ENCODE measurements at places on chromosomes 2 and 18. TPM values are rescaled to one million over a fixed set of nuclear protein-coding genes. Genes with fewer than 3 reads are reported as not detected.

- no peak for DNase-seq
Observed at GRCh38 chr2:149703281-149703680, 115.7 kb upstream of the MMADHC start.

DNA sequence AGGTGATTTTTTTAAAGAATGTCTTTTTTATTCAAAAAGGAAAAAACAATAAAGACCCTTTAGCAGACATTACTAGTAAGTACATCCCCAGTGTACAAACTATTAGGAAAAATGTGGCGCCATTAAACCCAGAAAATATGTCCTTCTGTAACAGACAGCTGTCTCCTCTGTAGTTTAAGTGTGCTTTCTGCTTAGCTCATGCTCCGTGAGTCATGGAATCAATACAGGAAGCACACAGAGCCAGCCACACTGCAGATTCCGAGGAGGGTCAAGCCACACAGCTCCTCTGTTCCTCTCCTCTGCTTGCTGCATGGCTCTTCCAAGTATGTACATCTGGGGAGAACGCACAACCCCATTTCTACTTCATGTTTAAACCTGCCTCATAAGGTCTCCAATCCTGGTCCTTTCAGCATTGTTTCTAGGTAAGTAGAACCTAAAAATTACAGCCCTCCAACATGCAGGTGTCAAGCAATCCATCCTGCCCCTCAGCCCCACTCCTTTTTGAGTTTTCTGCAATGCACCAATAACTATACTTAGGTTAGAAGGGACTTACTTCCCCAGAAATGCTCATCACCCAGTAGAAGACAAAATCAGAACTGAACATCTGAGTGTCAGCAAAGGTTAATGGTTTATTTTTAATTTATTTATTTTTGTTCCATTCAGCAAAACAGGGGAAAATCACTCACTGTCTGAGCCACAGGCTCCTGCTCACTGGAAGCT lies 37.5 kb downstream of the ACVR1 start:
- no peak for DNase-seq

- no peak for DNase-seq
Observed at GRCh38 chr2:45857867-45858520, 206.5 kb downstream of the PRKCE start.

RTP5 gene
- 0.10 TPM for total RNA-seq

DNA sequence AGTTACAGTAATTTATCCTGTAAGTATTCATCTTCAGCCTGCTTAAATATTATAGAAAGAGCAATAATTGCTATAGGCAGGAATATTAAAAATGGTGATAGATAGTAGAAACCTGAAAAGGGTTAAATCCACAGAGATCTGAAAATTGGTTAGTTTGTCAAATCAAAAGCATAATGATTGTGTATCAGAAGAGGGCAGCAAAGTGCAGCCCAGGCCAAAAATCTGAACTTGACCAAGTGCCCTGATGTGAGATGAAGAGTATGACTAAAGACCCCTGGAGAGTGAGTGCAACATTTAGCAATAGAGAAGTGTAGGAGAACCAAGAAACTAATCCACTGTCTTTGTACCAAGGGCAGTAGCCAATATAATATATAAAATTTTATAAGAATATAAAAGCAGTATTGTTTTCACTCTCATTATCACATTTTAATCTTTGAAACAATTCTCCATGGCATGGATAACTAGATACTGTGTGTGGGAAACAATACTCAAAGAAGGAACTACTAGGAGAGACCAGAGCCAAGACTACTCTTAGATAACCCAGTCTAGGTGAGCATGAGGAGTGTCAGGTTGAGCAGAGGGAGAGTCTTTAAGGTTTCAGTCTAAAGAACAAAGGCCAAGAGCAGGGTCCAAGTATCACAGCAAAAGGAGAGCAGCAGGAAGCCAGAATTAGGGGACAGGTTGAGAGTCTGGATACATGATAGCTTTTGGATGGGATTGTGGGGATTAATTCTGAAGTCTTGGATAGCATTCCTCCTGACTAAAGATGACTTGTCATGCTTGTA lies 148.7 kb downstream of the CALCRL start:
- DNase-seq = no peak

All from posterior vena cava (tissue), 2 donors.